ENCODE measurements at places on chromosomes 13 and 19. TPM values are rescaled to one million over a fixed set of nuclear protein-coding genes. Genes with fewer than 3 reads are reported as not detected.

GRCh38 chr19:15696654-15697194 lies 23.8 kb downstream of the CYP4F12 start:
- DNase-seq, result no peak

DNA sequence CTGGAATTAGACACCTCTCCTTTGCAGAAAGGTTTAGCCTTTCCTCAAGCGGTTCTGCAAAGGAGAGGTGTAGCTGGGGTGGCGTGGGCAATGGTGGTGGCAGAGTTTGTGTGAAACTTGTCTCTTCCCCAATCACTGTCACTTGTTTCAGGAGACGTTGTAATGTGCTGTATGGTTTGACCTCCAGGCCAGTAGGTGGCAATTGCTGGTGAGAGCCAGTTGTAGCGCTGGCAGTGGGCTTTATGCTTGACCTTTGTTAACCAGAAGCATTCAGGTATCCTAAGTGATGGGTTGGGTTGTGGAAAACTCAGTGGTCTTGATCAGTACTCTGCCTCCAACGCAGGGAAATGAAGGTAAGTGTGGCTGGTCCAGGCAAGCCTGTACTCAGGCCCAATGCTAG lies 12.7 kb upstream of the LILRA5 start:
- no peak for DNase-seq

GRCh38 chr13:109587689-109588088 lies 198.7 kb downstream of the IRS2 start:
- no peak for DNase-seq

- no peak for DNase-seq
Observed at GRCh38 chr13:97091196-97091595, 96.9 kb upstream of the OXGR1 start.

GRCh38 chr13:26881154-26881553 lies 120.6 kb upstream of the GPR12 start:
- no peak for DNase-seq

Gene CACNG6
- total RNA-seq, result not detected

All from Caki2 (cell line).